H7 (cell line): ENCODE measurements at places on chromosomes 1 and 21. TPM values are rescaled to one million over a fixed set of nuclear protein-coding genes. Genes with fewer than 3 reads are reported as not detected.

- no peak for DNase-seq
Observed at GRCh38 chr1:2946291-2946690, 75.0 kb upstream of the ACTRT2 start.

- DNase-seq = no peak
Observed at GRCh38 chr1:217574265-217574949, 56.5 kb downstream of the GPATCH2 start.

GRCh38 chr1:183244466-183244865 lies 58.4 kb downstream of the LAMC2 start:
- no peak for DNase-seq

The GJA9 gene
- total RNA-seq = not detected in 2 replicates

The KIF17 gene
- total RNA-seq = 3.5 and 10.1 TPM in 2 replicates

DNA sequence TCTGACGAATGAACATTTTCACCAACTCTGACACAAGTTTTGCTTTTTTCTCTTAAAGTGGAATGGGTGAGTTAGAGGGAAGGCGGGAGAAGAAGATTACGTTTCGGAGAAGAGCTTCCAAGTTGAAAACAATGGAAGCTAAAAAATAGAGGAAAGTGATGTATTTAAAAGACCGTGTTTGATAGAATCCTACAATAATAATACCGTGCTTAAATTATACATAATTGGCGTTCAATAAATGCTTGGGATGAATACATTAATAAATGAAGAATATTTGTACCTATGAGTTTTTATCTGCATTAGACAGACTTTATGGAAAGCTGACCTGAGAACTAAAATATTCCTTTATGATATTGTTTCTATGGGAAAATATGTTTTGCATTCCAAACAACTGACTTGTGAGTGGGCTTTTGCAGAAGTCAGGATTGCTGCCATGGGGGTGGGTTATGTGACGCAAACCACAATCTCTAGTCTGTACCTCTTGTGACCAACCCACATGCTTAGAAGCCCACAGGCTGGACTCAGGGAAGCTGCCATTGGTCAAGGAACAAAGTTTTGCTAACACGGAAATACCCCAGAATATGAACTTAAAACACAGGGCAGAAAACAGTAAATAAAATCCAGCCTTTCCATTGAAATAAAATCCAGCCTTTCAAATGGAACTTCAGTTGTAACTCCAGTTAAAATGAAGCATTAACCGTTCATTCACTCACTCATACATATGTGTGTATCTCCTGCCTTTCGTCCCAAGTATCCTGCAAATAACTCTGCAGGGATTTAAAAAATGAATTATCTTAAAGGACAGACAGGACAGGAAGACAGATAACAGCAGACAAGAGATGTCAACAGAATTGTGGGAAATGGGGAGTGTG lies 21.3 kb upstream of the ATF3 start:
- no peak for DNase-seq

DNA sequence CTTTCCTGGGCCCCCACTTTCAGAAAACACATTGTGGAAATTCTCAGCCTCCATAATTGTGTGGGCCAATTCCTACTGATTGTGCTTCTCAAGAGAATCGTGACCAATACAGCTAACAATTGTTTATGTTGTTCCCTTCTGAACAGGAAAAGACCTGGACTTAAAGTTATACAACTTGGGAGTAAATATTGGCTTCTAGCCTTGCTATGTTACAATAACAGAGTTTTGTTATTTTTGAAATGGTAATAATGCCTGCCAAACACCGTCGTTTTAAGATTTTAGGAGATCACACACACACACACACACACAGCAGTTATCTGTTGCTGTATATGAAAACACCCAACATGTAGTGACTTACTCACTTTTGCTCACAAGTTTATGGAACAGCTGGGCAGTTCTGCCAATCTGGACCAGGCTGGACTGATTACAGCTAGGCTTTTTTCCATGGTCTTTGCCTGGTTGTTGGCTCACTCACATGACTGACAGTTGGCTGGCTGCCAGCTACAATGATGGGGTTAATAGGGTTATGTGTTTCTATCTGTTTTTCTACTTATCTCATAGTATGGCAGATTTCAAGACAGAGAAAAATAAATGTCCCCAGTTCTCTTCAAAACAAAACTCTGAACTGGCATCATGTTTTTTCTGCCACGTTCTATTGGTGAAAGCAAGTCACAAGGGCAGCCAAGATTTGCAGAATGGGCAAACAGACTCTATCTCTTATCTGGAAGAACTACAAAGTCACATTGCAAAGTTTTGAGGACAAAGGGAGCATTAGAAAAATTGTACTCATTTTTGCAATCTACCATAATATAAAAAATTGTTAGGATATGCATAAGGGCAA lies 447.5 kb downstream of the NEGR1 start:
- no peak for DNase-seq

The ADAMTS5 gene
- total RNA-seq = 0.52 and 1.5 TPM in 2 replicates

The PCAT6 gene
- total RNA-seq = 3.4 and 7.4 TPM in 2 replicates

DNA sequence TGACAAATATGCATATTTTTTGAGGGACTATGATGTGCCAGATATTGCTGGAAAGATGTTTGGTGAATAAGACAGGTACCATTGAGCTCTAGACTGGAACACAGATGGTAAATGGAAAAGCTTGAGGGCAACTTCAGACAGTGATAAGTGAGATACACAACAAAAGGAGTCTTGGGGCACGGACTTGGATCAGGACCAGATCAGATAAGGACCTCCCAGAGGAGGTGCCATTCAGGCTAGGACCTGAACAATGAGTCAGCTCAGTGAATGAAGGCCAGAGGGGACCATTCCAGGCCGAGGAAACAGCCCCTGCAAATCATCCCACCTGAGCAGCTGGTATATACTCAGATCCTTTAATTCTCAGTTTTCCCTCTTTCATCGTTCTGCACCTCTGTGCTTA lies 1.8 kb upstream of the KCNJ15 start:
- DNase-seq = no peak

DNA sequence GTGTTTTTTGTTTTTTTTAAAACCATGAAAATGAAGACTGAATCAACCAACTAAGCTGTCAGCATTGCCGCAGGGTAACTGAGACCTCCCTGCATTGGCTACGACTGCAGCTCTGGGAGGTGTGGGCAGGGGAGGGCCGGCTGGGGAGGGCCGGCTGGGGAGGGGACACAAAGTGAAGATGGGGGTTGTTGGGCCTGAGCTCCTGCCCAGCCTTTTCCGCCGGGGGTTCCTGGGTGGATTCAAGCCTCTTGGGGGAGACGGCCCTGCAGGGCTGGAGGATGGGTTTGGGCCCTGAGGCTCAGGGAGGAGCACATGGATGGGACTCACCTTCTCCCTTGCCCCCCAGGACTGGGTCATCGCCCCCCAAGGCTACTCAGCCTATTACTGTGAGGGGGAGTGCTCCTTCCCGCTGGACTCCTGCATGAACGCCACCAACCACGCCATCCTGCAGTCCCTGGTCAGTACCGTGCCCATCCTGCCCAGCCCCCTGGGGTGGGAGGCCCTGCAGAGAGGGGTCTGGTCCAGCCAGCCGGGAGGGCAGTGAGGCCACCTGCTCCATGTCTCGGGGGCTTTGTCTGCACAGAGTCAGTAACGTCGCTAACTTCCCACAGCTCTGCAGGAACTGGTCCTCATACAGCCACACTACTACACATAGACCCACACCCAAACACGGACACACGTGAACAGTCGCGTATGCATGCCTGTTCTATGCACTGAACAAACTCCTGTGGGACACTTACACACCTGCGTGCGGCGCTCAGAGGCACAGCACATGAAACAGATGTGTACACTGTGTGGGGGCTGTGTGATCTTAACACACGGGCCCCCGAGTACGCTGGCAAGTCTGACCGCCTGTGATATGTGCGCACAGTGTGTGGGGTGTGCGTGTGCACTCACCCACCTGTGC lies 31.5 kb downstream of the BMP8A start:
- peak; percentile 42 for DNase-seq

GRCh38 chr1:92486251-92487077 lies at the start of gene GFI1:
TSS of gene GFI1 (minus strand) at chr1:92486925. CDS start at chr1:92483487, 3,438 bp downstream.
- DNase-seq = peak; percentile 81

DNA sequence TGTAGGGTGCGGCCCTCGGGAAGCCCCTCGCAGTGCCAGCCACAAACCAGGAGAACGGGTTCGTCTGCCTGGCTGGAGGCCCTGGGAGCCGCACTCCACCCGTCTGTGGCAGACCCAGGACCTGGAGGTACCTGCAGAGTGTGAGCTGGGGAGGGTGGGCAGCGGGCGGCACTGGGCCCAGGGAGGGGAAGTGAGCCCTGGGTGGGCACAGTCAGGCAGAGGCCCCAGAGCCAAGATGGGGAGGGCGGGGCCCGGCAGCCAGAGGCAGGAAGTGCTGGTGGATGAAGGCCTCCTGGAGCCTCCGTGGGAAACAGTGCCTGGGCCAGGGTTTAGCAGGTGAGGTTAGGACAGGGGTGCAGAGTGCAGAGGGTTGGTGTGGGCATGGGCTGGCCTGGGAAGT lies 4.0 kb upstream of the PEX10 start:
- DNase-seq = no peak

- DNase-seq = no peak
Observed at GRCh38 chr1:109812691-109813393, 49.1 kb upstream of the EPS8L3 start.

The HNRNPCL4 gene
- total RNA-seq = not detected in 2 replicates

The SYT6 gene
- 41.6 and 69.8 TPM in 2 replicates for total RNA-seq

The CYP4A22 gene
- not detected in 2 replicates for total RNA-seq
